A549 treated with dexamethasone at 1 μM for 4 hours (cell line): ENCODE measurements at places on chromosomes 7 and 10. TPM values are rescaled to one million over a fixed set of nuclear protein-coding genes. Genes with fewer than 3 reads are reported as not detected.

The COA1 gene
- 84.7 to 92.8 TPM (median 87.8 TPM) in 5 replicates for total RNA-seq

The AGAP9 gene
- 5.4 to 10.1 TPM (median 9.6 TPM) in 5 replicates for total RNA-seq

The ALOX5 gene
- 0.32 to 0.46 TPM (median 0.40 TPM) in 5 replicates for total RNA-seq

The GPR37 gene
- 0.54 to 0.66 TPM (median 0.59 TPM) in 5 replicates for total RNA-seq

The EVX1 gene
- 0.07 to 0.19 TPM (median 0.13 TPM) in 5 replicates for total RNA-seq

The NKX2-3 gene
- 0.05 TPM in 2 of 5 replicates, not detected in the others for total RNA-seq

The NUTM2E gene
- 0.26 to 0.48 TPM (median 0.40 TPM) in 5 replicates for total RNA-seq

The FOXI2 gene
- total RNA-seq: not detected in 5 replicates

The TSPAN15 gene
- total RNA-seq: 80.7 to 104 TPM (median 99.7 TPM) in 5 replicates

The HTRA1 gene
- 50.2 to 65.4 TPM (median 53.2 TPM) in 5 replicates for total RNA-seq

The CALN1 gene
- total RNA-seq: not detected in 5 replicates

The KCNK18 gene
- total RNA-seq: not detected in 5 replicates

The AKR1C8 gene
- 0.07 to 0.14 TPM (median 0.08 TPM) in 5 replicates for total RNA-seq

The CTTNBP2 gene
- total RNA-seq: 0.27 to 0.67 TPM (median 0.37 TPM) in 5 replicates

The ERVW-1 gene
- 0.04 TPM in 2 of 5 replicates, not detected in the others for total RNA-seq

The BLNK gene
- 0.09 TPM in 1 of 5 replicates, not detected in the others for total RNA-seq

The LOXL4 gene
- total RNA-seq: 1.4 to 1.9 TPM (median 1.4 TPM) in 5 replicates

The POLD2 gene
- 138 to 183 TPM (median 176 TPM) in 5 replicates for total RNA-seq

The HOXA5 gene
- total RNA-seq: 4.3 to 6.1 TPM (median 5.0 TPM) in 5 replicates

The PHKG1 gene
- 0.39 to 0.77 TPM (median 0.54 TPM) in 5 replicates for total RNA-seq

The SOSTDC1 gene
- not detected in 5 replicates for total RNA-seq

The TBC1D12 gene
- 5.4 to 6.3 TPM (median 6.3 TPM) in 5 replicates for total RNA-seq

The SPDYE11 gene
- not detected in 5 replicates for total RNA-seq

The CCDC7 gene
- total RNA-seq: 0.46 to 0.93 TPM (median 0.71 TPM) in 5 replicates

The CHN2 gene
- total RNA-seq: 0.14 to 0.62 TPM (median 0.50 TPM) in 5 replicates

The EFCAB10 gene
- total RNA-seq: 2.4 to 3.4 TPM (median 2.8 TPM) in 5 replicates

The ITPRID1 gene
- total RNA-seq: not detected in 5 replicates

The CALHM1 gene
- not detected in 5 replicates for total RNA-seq

The PTPRN2 gene
- 0.54 to 1.2 TPM (median 0.89 TPM) in 5 replicates for total RNA-seq

The URGCP gene
- total RNA-seq: 24.7 to 30.4 TPM (median 29.4 TPM) in 5 replicates

The BEND7 gene
- 7.5 to 10.1 TPM (median 8.7 TPM) in 5 replicates for total RNA-seq

The CLCN1 gene
- 0.03 to 0.06 TPM (median 0.05 TPM) in 3 of 5 replicates, not detected in the others for total RNA-seq

The PITX3 gene
- 0.89 to 1.5 TPM (median 1.1 TPM) in 5 replicates for total RNA-seq

The SUN3 gene
- total RNA-seq: 0.13 to 0.16 TPM in 2 of 5 replicates, not detected in the others

The CALCR gene
- total RNA-seq: 0.05 to 0.08 TPM (median 0.06 TPM) in 3 of 5 replicates, not detected in the others

The EIF4H gene
- 307 to 339 TPM (median 327 TPM) in 5 replicates for total RNA-seq

The ZNRF2 gene
- total RNA-seq: 3.9 to 5.8 TPM (median 5.0 TPM) in 5 replicates

The ASB10 gene
- total RNA-seq: not detected in 5 replicates

The PIK3CG gene
- not detected in 5 replicates for total RNA-seq

The SUFU gene
- total RNA-seq: 5.0 to 7.8 TPM (median 6.9 TPM) in 5 replicates

The SPAG6 gene
- 0.07 TPM in 1 of 5 replicates, not detected in the others for total RNA-seq

The CPA2 gene
- total RNA-seq: 0.09 to 0.21 TPM (median 0.15 TPM) in 3 of 5 replicates, not detected in the others

The IFIT1 gene
- 3.4 to 4.8 TPM (median 3.7 TPM) in 5 replicates for total RNA-seq

The SH2D4B gene
- 0.05 to 0.19 TPM (median 0.07 TPM) in 5 replicates for total RNA-seq

The PTPRZ1 gene
- total RNA-seq: not detected in 5 replicates

The NCF1 gene
- 0.11 to 0.43 TPM (median 0.21 TPM) in 5 replicates for total RNA-seq
